Foreskin fibroblast (primary cell): ENCODE measurements at places on chromosomes 4 and X.

GRCh38 chrX:110941906-110942305, 146.3 kb upstream of the CHRDL1 start:
- no peak for DNase-seq

DNA sequence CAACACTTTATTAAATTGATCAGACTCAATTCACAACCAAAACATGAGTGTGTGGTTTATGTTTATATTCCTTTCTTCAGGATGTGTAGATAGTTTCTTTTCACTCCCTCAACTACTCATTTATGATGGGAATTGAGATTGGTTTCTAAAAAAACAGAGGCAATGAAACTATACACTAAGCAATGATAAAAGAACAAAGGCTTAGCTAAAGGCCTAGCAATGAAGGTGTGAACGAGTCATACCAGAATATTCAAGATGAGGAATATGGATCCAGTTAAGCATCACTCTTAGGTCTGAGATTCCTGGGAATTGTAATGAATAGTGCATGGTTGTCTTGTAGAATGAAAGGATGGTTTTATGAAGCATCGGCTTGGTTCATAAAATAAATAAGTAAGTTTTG, 17.5 kb upstream of the RASL11B start:
- DNase-seq, result no peak

DNA sequence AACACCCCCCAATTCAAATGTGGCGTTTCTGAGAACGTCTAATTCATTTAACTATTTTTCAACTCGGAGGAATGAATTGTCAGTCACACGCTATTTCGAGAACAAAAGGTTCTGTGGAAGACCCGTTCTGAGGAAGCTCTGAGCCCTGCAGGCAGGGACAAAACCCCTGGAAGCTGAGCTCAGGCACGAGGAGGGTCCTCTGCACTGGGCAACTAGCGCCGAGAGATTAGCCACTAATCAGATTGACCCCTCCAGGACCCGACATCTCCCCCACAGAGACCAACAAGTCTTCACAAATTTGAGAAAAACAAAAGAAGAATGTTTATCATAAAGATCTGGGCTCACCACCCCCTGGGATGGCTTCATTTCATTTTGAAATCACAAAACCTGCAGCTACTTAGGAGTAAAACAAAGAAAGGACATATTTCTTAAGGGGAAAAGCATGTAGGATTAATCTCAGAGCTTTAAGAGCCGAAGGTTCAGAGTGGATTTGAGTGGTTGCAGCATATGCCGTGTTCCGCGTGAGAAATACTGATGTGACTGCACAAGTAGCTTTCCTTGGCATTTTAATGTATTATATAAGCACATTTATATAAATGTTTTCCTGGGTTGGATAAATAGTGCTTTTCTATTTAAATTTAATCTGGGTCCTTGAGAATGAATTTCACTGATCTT, 41.8 kb downstream of the ADRA2C start:
- no peak for DNase-seq

DNA sequence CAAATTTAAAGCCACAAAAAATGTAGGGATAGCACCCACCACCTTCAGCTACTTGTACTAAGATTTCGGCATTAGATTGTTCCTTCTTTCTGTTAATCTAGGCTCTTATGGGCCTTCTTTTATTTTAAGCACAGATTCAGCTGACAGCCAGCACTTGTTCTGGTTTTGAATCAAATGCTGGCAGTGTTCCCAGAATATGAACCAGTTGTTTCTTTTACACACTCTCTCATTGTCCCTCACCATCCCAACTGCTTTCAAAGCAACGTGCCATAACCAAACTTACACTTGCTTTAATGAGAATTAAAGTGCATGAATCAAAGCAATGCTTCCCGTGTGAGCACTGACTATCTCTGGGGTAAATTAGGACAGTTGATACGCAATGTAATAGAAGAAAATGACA, 744.5 kb upstream of the FAM241A start:
- DNase-seq, result peak; percentile 90

- no peak for DNase-seq
These were observed 146.0 kb downstream of the TBL1X start for GRCh38 chrX:9610771-9611392.

- DNase-seq, result peak; percentile 79
These were observed 129.7 kb downstream of the PLS3 start for GRCh38 chrX:115690511-115691216.

DNA sequence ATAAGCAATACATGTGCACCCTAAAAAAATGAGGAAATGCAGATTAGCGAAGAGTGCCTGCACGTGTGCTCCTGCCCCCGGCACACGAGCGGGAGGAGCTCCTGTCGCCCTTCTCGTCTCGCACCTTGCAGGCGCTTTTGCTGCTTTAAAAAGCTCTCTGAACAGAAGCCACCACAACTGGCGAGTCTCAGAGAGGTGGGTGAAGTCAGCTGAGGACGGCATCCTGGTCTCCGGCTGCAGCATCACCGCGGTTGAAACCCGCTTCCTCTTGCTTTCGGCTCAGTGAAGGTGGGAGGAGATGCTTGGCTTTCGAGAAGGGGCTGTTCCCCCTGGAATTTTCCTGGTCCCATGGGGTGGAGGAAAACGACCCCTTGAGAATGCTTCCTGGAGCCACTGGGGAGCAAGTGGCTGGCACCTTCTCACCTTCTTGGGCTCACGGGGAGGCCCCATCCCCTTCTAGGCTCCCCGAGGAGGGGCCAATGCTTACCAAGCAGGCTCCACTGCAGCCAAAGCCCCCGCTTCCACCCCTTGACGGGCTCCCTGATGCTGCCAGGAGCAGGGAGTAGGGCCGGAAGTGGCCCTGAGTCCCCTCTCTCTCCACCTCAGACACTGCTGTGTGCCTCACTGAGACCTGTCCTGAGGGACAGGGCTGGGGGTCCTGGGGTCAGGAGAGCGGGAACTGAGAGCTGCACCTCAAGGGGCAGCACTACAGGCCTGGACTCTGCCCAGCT, 29.2 kb upstream of the MXD4 start:
- no peak for DNase-seq

DNA sequence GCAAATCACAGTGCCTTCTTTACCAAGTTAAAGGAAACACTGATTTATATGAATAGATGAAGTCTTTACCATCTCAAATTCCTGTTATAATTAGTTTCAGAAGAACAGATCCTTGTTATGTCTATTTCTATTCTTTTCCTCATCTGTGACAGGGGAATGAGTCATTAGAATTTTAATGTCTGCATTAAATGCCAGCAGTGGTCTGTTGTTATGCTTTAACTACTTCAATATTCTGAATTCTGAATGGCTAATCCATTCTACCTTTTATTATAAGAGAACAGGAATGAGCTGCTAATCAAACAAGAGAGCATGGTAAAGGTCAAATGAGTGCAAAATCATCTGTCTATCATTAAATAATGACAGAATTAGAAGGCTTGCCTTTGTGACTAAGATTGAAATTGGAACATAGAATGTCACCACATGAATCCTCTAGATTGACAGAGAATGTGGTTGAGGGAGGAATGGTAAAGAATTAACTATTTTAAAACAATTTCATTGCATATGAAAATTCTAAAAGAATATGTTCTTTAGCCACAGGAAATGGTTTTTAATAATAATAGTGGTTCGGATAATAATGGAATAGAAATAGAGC, 935.5 kb downstream of the ADGRL3 start:
- DNase-seq, result no peak

GRCh38 chr4:119041396-119041795, 94.2 kb upstream of the MYOZ2 start:
- no peak for DNase-seq

GRCh38 chrX:49226946-49227345, 6.2 kb downstream of the CACNA1F start:
- no peak for DNase-seq

DNA sequence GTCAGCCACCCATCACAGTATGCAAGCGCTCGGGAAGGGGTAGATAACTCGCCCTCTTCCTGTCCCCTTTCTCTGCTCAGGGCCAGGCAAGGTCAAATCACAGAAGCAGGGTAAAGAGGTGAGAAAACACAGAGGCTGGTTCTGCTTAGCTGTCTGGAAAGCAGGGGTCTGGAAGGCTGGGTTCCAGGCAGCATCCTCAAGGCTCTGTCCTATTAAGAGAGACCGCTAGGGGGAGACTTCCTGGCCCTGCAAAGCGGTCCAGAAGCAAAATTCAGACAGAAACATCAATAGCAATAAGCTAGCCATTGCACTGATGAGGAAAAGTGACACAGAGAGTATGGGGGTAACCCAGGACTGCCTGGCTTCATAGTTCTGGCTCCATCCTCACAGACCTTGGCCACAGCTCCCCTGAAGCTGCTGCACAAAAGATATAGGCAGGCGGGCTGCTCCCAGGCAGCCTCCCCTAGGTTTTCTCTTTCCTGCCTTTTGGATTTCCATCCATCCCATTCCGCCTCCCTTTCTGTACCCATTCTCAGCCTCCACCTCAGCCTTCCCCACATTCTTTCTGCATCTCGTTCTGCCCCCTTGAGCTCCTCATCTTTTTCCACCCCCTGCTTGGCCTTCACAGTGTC, 308.5 kb downstream of the EVC2 start:
- DNase-seq, result no peak

DNA sequence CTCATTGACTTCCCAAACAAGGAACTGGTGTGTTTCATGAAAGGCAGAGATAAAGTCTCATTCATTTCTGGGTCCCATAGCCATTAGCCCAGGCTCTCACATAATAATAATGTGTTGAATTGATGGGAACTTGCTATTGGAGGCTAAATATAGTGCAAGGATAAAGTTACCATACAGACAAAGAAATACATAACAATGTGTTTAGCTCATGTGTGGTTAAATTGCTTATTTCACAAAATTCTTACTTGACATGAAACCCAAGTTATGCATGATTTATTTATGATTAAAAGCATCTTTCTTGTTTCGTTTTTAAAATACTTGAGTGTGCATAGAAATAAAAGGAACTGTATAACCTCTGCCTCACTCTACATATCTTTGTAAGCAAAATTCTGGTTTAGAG, 37.3 kb upstream of the LPAR4 start:
- peak; percentile 18 for DNase-seq

- DNase-seq, result no peak
These were observed 24.8 kb downstream of the NHSL2 start for GRCh38 chrX:71935476-71935875.

DNA sequence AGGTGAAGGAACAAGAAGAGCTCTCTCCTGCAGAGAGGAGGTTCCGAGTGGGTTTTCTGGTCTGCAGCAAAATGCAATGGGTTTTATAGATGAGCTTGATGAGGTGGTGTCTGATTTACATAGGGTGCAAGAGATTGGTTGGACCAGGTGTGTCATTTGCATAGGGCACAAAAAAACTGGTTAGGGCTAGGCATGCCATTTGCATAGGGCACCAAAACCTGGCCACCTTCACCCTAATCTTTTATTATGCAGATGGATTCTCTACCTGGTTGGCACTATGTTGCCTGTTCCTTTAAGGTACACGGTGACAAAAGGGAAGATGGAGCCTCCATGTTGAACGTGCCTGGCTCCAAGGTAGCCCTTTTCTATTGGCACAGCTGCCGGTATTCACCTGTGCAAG, 94.5 kb upstream of the PRKX start:
- DNase-seq, result no peak

GRCh38 chr4:1285790-1286553, 3.7 kb upstream of the MAEA start:
- DNase-seq, result peak; percentile 60

DNA sequence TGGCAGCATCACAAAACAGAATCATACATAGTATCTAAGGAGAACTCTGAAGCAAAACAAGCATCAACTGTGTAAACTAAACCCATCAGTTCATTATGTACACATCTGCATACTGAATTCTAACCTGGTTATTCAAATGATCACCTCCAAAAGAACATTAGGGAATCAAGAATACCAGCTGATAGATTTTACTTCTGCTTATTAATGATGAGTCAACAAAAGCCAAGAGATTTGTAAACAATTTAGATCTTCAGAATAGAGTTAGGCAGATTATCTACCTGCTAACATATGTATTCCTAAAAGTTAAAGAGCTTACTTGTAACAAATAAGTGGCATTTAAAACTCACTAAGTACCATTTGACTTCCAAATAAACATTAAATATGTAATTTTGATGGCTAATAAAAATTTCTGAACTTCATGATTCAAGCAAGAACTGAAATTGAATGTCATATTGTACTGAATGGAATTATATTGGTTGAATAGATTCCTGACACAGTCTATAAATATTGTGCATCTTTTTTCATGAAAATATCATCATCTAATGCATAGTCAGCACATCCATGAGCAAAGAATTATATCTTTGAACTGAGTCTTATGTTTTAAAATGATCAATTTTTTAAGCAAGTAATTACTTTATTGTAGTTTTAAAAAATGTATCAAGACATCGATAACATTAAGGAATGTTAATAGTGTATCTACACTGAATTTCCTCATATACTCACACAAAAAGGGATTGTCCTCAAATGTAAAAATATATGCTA, 470.5 kb downstream of the GRXCR1 start:
- DNase-seq, result no peak

- DNase-seq, result no peak
These were observed 571.0 kb upstream of the KLHL4 start for GRCh38 chrX:86946569-86946968.

DNA sequence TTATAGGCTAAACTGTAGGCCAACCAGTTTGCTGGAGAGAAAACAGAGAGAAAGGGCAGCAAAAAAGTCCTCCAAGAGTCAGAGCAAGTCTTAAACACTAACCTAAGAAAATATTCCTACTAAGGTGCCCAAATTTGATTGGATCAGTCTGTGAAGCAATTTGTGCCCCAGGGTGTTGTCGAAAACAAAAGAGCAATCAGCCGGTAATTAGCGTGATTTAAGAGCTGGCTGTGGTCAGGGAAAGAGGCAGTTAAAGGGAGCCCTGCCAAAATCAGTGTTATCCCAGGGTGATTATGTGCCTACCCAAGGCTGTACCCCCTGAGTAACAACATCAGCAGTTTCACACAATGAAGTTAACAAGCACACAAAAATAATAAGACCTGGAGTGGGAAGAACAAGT, 6.4 kb upstream of the BRWD3 start:
- no peak for DNase-seq

- no peak for DNase-seq
These were observed 42.4 kb downstream of the PPP3CA start for GRCh38 chr4:101304916-101305315.

GRCh38 chr4:101102114-101102742, 245.1 kb downstream of the PPP3CA start:
- DNase-seq, result peak; percentile 94

DNA sequence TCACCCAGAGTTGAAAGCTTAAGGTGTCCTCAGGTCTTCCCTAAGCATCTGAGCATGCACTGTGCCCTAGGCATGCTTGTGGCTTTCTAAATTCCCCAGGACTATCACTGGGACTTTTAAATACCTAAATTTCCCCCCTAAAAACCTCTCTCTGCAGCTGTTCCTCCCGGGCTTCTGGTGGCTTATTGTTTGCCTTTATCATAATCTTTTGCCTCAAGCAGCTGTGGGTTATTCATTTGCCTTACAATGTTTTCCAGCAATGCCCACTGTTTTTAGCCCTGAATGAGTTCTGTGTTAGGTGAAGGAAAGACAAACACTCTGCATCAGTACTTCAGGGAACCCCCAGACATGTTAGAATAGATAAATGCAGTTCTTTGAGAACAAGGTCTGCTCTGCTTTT, 455.0 kb downstream of the ZIC3 start:
- no peak for DNase-seq

- peak; percentile 83 for DNase-seq
These were observed 57.9 kb downstream of the CFAP299 start for GRCh38 chr4:80393246-80393969.

GRCh38 chrX:2501559-2502102, 855 bp upstream of the DHRSX start:
- no peak for DNase-seq

GRCh38 chrX:74536152-74536831, 78.1 kb downstream of the RLIM start:
- peak; percentile 86 for DNase-seq
